Stimulated activated CD4-positive, alpha-beta T cell treated with anti-CD3 and anti-CD28 coated beads, Interleukin-15, amount 100 ng/mL, for 1 hour (primary cell): ENCODE measurements at places on chromosomes 6 and 20.

- DNase-seq = no peak
Observed at GRCh38 chr6:67802771-67803170, 832.3 kb upstream of the ADGRB3 start.

GRCh38 chr6:52407467-52407866 lies 12.7 kb upstream of the EFHC1 start:
- no peak for DNase-seq

DNA sequence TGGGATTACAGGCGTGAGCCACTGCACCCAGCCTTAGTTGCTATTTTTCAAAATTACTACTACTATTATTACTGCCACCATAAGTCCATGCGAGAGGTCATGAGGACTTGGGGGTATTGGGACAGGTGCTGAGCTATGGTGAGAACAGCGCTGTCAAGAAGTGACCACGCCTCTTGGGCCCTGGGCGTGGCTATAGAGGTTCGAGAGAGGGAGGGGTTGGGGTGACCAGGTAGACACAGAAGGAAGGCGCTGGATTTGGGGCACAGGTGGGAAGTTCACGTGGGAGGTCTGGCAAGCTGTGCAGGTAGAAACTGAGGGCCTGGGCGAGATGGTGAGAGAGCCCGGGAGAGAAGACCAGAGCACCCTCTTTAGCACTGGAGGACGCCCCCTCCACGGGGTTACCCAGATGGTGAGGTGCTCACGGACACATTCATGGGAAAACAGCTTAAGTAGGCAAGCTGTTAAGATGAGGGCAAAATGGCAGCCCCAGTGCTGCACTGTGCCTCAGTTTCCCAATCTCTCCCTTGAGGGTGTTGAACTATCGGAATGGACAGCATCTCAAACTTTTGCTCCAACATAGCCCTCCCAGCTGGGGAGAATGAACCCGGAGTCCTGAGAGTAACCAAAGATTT lies 61.0 kb downstream of the RAB44 start:
- no peak for DNase-seq

DNA sequence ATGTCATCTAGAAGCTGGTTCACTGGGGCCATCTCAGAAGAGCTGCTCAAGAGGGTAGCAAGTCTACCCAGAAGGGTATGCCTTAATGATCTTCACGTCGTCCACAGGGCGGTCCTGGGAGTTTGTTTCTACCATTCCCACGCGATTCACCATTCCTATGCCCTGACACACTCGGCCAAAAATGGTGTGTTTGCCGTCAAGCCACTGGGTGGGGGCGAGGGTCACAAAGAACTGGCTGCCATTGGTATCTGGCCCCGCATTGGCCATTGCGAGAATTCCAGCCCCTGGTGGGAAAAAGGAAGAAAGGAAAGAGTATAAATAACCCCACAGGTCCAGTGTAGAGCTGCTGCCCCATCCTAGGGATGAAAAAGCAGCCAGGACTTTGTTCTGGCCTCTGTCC lies 16.5 kb upstream of the CPNE5 start:
- no peak for DNase-seq

GRCh38 chr6:5937169-5937909 lies 69.4 kb downstream of the NRN1 start:
- no peak for DNase-seq

DNA sequence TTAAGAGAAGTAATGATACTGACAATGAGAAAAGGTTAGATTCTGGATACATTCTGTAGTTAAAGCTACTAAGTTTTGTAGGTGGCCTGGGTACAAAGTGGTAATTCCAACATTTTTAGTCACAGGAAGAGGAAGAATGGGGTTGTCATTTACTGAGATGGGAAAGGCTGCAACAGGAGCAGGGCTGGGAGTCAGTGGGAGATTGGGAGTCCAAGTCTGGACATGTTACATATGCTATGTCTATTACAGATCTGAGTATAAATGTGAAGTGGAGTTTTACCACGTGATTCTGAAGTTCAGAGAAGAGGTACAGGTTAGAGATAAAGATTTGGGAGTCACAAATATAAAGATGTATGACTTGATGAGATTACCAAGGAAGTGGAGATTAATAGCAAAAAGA lies 116.2 kb downstream of the RWDD2A start:
- no peak for DNase-seq

DNA sequence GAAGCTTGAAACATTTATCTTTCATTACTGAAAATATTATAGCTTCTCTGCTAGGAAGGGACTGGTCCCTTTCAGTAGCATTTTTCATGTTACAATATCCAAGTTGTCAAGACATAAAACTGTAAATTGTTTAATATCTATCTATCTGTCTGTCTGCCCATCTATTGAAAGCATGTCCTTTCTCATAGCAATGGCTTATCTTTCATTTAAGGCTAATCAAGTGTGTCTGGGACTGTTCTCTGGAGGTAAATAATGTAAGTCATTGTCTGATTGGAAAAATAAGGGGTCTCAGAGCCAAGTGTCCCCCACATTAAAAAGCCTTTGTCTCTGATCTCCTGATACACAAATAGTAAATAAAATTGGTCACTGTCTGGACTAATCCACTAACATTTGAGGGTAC lies 135.5 kb downstream of the PKHD1 start:
- DNase-seq = no peak

GRCh38 chr6:45728674-45729073 lies 287.0 kb downstream of the CLIC5 start:
- no peak for DNase-seq

GRCh38 chr20:11051136-11051535 lies 377.3 kb upstream of the JAG1 start:
- no peak for DNase-seq

GRCh38 chr20:38221119-38221589 lies 39.4 kb downstream of the KIAA1755 start:
- peak; percentile 21 for DNase-seq

GRCh38 chr20:37920270-37920669 lies 17.3 kb downstream of the VSTM2L start:
- DNase-seq = no peak

- no peak for DNase-seq
Observed at GRCh38 chr20:38726804-38727606, 2.7 kb downstream of the SLC32A1 start.

GRCh38 chr20:10547276-10548114 lies 112.4 kb downstream of the SLX4IP start:
- DNase-seq = no peak

GRCh38 chr20:12093057-12093796 lies 175.5 kb downstream of the BTBD3 start:
- DNase-seq = no peak

DNA sequence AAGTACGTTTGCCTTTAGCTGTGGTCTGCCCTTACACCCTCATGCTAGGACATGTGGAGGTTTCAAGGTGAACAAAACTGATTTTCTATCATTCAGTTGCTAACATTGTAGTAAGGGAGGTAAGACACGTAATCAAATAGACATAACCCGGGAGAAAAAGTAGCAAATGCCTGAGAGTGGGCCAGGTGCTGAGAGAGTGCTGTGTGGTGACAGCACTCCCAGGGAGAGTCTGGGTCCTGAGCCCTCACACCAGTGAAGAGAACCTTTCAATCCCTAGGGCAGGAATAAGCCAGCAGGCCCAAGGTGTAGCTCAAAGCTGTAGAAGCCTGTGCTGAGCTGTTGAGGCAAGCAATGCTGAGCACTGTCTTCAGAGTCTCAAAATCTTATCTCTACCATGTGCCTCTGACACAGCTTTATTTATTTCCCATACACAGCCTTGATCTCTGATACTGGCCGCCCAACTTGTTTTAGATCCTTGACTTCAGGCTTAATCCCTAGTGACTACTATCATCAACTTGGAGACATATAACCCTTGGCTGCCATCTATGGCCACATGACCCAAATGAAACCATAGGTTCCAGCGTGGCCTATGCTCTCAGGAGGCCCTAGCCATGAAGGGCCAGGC lies 55.2 kb downstream of the TPD52L1 start:
- DNase-seq = no peak

DNA sequence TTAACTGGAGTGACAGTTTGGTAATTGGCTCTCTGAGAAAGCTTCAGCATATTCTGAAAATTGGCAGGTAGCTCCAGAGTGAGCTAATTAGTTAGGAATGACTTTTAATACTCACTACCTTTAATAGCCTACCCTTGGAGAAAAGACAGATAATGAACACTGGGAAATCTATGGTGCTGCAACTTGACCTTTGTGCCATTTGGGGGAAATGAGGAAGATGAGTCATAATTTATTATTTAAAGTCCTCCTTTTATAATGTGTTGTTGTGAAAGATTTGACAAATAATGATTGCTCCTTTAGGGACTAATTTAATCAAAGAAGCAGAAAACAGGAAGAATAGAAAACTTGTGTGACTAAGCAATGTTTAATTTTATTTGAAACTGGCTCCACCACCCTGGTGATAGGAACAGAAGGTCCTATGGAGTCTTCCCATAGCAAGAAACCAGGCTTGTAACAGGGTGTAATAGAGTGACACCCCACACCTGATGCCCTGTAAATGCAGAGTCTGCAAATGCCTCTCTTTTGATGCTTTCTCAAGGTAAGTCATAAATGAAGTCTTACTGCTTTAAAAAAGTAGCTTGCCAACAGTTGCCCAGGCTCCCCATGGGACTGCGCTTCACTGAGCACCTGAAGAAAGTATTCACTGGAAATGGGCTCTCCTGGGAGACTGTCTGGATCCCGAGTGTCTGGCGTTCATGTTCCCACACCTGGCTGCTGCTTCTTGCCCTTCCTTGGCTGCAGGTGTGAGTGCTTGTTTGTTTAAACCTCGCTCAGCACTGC lies 134.4 kb downstream of the LRRC1 start:
- DNase-seq = no peak
